Aorta (tissue), 5 donors: ENCODE measurements at places on chromosomes 12 and 14. TPM values are rescaled to one million over a fixed set of nuclear protein-coding genes. Genes with fewer than 3 reads are reported as not detected.

- peaks cover 7% of the 10 kb centered on the region for H3K4me1 ChIP-seq
- peak overlapping the region; percentile 95 for H3K27ac ChIP-seq
- H3K4me3 ChIP-seq: no peak overlapping the region
Observed at GRCh38 chr12:89384050-89384758, 31.9 kb upstream of the DUSP6 start.

- H3K36me3 ChIP-seq: no peaks in the 10 kb centered on the region
- no peak overlapping the region for H3K27ac ChIP-seq
- H3K4me3 ChIP-seq: no peak overlapping the region
- no peaks in the 10 kb centered on the region for H3K27me3 ChIP-seq
Observed at GRCh38 chr12:107385509-107385908, 292.2 kb upstream of the CRY1 start.

- no peaks in the 10 kb centered on the region for H3K36me3 ChIP-seq
- DNase-seq: no peak
- no peak overlapping the region for H3K27ac ChIP-seq
- peaks cover 8% of the 10 kb centered on the region for H3K4me1 ChIP-seq
Observed at GRCh38 chr14:71713451-71713850, 218.8 kb upstream of the RGS6 start.

DNA sequence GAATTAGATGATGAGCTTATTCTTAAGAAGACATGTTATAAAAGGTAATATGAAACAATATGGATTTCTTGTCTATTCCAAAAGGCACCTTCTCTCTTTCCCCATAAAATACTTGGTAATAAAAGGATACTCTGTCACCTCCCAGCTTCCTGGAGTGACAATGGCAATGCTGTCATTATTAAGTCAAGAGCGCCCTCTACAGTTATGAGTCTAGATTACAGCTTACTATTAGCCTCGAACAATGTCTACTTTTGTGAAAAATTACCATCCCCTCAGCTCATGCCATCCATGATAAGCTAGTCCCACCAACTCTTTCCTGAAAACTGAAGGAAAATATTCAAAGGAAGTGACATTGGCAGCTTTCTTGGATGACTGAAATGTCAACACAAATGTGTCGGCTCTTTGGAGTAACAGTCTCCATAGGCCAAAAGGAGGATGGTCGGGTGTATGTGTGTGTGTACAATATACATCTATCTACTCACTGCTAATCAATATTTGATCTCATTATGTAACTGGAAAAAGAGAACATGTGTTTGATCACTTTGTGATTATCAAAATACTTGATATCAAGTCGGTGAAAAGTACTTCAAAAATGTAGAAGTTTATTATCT, 48.7 kb upstream of the CDKN3 start:
- no peak overlapping the region for H3K27ac ChIP-seq
- DNase-seq: no peak

DNA sequence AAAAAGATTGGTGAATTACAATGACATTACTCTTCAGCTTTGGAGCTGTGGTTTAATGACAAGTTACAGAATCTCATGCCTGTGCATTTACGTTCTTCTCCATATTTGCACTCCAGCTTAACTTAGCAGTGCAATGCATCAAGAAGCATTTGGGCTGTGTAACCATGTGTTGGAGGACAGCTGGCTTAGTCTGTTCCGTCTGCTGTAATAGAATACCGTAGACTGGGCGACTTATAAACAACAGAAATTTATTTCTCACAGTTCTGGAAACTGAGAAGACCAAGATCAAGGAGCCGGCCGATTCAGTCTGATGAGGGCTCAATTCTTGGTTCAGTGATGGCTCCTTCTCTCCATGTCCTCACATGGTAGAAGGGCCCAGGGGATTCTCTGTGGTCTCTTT, 943.5 kb downstream of the BCL11B start:
- no peaks in the 10 kb centered on the region for H3K27me3 ChIP-seq
- no peaks in the 10 kb centered on the region for H3K4me1 ChIP-seq
- no peak overlapping the region for H3K27ac ChIP-seq
- no peaks in the 10 kb centered on the region for H3K36me3 ChIP-seq
- H3K4me3 ChIP-seq: no peak overlapping the region

DNA sequence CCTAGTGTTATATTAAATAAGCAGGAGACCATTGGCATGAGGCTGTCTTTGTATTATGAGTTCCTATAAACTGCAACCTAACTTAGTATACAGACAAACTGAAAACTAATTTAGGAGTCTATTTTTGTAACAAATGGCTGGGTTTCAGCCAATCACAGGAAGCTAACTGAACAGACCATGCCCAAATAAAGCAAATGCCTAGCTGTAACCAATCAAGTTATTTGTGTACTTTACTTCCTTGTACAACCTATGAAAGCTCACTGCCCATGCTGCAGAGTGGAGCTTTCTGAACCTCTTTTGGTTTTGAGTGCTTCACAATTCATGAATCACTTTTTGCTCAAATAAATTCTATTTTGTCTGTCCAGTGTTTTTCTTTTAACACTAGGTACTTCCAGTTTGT, 41.6 kb downstream of the GUCY2C start:
- no peak for DNase-seq
- H3K36me3 ChIP-seq: no peaks in the 10 kb centered on the region
- H3K27ac ChIP-seq: no peak overlapping the region
- H3K4me3 ChIP-seq: no peak overlapping the region
- H3K4me1 ChIP-seq: no peaks in the 10 kb centered on the region
- H3K27me3 ChIP-seq: no peaks in the 10 kb centered on the region

Gene NELL2
- total RNA-seq: 1.1 TPM

Gene KRT85
- not detected for total RNA-seq
